ENCODE measurements at places on chromosomes 7 and 10.

GRCh38 chr7:66837007-66837406 lies 84.0 kb upstream of the TMEM248 start:
- no peak for DNase-seq

GRCh38 chr7:79308192-79308591 lies 145.3 kb downstream of the MAGI2 start:
- DNase-seq: no peak

DNA sequence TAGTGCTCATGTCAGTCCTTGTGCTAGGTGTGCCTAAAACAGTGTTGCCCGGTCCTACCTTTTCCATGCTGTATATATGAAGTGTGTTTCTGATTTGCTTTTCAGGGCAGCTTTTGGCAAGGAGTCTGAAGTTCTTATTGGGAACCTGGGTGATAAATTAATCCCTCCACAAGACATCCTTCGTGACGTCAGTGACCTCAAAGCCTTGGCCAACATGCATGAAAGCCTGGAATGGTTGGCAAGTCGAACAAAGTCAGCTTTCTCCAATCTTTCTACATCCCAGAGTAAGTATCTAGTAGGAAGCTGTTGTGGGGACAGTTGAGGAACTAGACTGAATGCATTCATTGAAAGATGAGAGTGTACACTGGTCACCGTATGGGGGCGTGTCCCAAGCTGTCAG lies 189.4 kb upstream of the LRGUK start:
- DNase-seq: no peak

DNA sequence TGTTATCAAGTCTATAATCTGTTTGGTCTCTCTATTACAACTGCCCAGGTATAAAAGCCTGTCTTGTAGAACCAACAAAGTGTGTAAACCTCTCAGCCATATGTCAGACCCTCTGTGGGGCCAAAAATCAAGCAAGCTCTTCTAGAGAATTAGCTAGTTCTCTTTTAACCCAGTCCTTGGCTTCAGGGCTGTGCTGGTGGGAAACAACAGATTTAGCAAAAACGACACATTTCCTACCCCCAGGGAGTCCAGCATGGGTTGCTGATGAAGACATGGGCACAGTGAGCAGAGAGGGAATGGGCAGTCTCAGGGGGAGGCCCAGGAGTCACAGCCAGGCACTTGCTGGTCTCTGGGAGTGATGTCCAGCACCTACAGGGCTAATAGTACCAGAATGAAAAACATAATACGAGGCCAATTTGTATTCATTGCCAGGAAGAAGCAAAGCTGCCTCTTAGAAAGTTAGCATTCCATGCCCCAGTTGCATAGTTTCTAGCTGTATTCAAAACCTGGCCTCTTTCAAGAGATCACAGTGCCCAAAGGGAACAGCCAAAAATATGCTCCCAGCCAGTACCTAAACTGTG lies 80.1 kb downstream of the FRMD4A start:
- no peak for DNase-seq

DNA sequence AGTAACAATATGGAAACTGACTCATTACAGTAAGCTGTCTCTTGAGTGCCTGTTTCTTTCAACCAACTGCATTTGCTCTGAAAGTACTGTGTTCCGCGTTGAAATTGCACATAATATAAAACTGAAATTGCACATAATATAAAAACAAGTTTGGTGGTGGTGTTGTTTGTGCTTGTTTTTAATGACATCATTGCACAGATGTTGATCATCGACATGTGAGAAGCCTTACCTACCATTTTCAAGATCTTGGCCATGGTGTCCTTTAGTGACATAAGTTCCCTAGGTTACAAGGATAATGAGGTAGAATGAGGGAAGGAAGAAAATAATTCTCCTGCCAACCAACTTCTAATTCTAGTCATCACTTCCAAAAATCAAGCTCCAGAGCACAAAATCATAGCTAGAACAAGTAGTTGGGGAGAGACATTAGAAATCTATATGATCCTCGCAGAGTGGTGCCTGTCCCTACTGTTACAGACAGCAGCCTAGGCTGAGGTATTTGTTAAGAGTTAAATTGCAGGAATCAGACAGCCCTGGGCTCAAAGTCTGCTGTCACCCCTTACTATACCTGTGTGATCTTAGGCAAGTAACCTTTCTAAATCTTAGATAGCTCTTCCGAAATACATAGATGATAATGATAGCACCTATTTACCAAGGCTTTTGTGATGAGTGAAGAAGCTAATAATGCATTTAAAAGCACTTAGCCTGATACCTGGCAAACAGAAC lies 29.3 kb downstream of the DOCK4 start:
- no peak for DNase-seq

- no peak for DNase-seq
Observed at GRCh38 chr7:2225336-2225735, 7.4 kb downstream of the MAD1L1 start.

GRCh38 chr7:80379034-80379982 lies 132.6 kb downstream of the GNAT3 start:
- DNase-seq: no peak

DNA sequence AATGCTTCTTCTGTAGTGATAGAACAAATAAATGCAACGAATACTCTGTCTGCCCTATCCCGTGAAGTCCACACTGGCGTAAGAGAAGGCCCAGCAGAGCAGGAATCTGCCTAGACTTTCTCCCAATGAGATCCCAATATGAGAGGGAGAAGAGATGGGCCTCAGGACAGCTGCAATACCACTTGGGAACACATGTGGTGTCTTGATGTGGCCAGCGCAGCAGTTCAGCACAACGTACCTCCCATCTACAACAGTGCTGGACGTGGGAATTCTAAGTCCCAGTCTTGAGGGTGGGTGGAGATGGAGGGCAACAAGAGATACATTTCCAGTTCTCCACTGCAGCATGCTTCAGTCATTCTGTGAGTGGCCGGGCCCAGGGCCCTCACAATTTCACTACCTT lies 45.8 kb downstream of the FIGNL1 start:
- DNase-seq: no peak

DNA sequence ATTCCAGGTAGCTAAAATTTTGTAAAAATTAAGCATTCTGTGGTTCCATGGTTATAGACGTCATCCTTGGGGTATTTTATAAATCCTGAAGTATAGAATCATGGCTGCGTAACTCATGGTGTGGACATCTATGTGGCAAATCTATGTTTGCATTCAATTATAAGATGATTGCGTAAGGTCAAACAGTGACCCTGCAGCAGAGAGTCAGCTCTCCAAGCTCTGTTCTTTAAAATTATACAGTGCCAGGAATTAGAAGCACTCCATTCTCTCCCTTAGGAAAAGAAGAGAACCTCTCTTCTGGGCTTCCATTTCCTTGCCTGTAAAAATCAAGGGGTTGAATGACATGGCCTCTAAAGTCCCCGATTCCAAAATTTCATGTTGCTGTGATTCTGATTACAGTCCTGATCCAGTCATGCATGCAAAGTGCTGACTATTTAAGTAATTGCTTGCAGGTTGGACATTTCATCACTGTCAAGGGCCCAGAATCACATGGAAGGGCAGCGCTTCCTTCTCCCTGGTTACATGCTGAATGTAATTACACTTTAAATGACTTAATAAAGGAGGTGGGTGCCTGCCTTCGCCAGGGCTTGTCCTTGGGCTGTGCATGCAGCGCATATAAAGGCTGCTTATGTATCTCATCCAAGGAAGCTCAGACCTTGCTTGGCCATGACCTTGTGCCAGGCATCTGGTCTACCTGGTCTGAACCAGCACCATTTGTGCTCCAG lies 550.7 kb downstream of the TYW1 start:
- DNase-seq: no peak

DNA sequence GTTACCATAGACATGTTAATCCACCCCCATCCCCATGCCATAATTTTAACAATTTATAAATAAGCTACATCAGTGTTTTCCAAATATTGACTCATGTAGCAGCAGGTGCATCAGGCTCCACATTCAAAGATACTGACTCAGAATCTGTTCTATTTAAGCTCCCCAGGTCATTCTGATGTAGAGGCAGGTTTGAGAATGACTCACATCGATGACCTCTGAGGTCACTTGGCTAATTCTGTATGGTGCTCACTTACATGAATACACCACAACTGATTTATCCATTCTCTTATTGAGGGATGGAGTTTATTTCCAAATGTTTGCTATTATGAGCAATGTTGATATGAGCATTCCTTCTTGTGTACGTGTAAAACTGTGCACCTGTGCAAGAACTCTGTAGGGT lies 1159.0 kb downstream of the TYW1 start:
- no peak for DNase-seq

- DNase-seq: no peak
Observed at GRCh38 chr7:118696879-118697278, 472.4 kb downstream of the ANKRD7 start.

DNA sequence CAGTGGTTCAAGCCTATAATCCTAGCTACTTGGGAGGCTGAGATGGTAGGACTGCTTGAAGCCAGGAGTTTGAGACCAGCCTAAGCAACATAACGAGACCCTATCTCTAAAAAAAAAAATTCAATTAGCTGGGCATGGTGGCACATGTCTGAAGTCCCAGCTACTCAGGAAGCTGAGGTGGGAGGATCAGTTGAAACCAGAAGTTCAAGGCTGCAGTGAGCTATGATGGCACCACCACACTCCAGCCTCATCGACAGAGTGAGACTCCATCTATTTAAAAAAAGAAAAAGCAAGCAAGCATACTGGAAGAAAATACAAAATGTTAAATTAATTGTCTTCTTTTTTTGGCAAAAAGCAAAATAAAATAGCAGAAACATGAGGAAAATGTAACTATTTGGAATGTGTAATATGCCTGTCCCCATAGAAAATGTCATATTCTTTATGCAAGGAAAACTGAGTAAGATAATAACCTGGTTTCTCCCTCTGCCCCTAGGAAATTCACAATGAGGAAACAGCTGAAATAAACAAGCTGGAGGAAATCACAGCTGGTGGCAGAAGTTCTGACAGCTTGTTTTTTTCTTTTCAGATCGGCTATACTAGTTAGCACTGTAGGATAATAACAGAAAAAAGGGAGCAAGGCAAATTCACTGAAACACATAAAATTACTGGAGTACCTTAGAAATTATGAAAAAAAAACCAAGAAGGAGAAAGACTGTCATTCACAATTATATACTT lies 48.5 kb downstream of the HERPUD2 start:
- no peak for DNase-seq

DNA sequence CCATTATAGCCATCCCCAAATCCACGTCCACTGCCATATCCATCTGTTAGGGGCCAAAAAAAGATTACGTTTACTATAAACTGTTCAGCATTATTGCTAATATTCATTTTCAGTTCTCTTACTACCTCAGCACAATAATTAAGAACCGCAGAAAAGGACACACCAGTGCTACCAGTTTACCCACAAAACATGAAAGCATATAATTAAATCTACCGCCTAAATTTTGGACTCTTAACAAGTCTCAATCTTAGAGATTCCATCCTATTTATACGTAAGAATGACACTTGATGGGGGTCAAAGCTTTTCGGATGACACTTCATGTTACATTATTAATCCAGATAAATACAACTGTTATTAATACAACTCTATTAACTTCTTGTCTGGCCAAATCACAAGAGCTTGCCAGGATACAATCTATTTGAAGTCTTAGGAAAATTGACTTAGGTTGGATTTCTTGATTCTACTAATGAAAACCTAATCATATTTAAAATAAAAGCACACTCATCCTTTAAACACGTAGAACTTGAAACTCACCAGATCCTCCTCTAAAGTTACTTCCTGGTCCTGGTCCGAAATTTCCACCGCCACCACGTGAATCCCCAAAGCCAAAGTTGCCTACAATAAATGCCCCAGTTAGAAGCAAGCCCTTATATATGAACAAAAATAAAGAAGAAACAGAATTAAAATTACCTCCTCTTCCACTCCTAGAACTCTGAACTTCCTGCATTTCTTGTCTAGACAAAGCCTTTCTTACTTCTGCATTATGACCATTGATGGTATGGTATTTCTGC lies 4.5 kb downstream of the HNRNPA2B1 start:
- DNase-seq: no peak

DNA sequence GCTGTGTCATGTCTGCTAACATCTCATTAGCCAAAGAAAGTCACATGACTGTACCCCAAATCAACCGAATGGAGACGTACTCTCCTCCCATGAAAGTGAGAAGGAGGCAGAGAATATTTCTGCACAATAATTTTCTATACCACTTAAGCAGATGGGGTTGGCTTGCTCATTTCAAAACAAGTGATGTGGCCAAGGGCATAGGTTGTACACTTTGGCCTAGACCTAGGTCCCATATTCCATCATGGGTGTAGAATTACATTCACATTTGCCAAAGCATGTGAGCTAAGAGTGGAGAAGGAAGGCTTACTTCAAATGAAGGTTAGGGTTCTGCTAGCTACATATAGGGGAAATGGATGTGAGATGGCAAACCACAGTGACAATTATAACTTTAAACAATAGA lies 83.0 kb downstream of the ZNF365 start:
- no peak for DNase-seq

DNA sequence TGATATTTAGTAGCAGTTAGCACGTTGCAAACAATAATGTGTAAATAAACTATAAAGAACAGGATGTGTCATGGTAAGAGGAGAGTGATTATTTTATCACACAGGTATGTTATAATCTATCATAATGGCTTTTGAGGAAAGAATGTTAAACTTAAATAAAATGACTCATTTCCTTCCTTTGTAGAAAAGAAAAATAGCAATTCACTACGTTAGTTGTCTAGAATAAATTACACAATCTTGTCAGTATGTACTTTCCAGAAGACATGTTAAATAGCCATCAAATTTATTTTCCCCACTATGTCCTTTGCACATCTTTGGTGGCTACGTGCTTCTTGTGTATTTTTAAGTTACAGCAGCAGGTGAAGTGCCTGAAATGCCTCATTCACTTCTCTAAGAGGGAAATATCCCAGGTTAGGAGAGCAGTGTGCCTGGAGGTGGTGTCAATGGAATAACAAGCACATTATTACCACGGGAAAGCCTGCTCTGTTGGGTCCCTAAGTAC lies 133.8 kb downstream of the SEMA3A start:
- no peak for DNase-seq

DNA sequence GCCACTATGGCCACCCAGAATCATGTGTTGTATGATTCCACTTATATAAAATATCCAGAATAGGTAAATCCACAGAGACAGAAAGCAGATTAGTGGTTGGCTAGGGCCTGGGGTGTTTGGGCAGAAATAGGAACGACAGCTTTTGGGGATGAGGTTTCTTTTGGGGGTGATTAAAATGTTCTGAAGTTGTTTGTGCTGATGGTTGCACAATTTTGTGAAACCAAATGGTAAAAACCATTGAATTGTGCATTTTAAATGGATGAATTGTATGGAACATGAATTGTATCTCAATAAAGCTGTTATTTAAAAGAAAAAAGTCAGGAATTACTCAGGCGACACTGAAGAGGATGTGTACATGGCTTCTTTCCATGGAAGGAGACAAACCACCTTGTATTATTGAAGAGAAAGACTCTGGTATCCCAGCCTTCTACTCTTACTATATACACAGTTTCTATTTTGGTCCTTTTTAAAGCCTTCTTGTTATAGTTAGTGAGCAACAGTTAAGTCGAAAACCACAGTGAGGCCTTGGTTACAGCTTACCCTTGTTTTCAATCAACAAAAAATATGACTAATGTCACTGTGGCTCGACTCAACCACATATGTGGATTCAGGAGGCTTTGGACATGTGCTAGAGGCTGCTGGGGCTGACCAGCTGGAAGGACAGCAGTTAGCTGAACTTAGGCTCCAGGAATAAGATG lies 57.1 kb upstream of the KMT2E start:
- no peak for DNase-seq
